Renal pelvis (tissue), 12 donors: ENCODE measurements at places on chromosomes 12 and 14. TPM values are rescaled to one million over a fixed set of nuclear protein-coding genes. Genes with fewer than 3 reads are reported as not detected.

Gene ERGIC2
- polyA plus RNA-seq = 92.9 TPM

Gene C12orf60
- 3.9 TPM for polyA plus RNA-seq

Gene EP400
- 43.1 TPM for polyA plus RNA-seq

Gene AQP6
- 28.6 TPM for polyA plus RNA-seq

Gene MARCHF9
- 24.1 TPM for polyA plus RNA-seq

Gene CEBPE
- polyA plus RNA-seq = 0.30 TPM

Gene CABP1
- polyA plus RNA-seq = 6.6 TPM

Gene GPR84
- polyA plus RNA-seq = 0.24 TPM
